Heart right ventricle (tissue), 16 donors: ENCODE measurements at places on chromosomes 16 and 17. TPM values are rescaled to one million over a fixed set of nuclear protein-coding genes. Genes with fewer than 3 reads are reported as not detected.

RNF112 gene
- polyA plus RNA-seq = 4.4 TPM

MYH2 gene
- not detected for polyA plus RNA-seq

TEKT1 gene
- not detected for polyA plus RNA-seq

MRM3 gene
- 11.6 TPM for polyA plus RNA-seq

NME2 gene
- 965 TPM for polyA plus RNA-seq

C16orf54 gene
- 0.29 TPM for polyA plus RNA-seq

ESRP2 gene
- 0.25 TPM for polyA plus RNA-seq

MT1M gene
- polyA plus RNA-seq = 11.9 TPM

TAC4 gene
- not detected for polyA plus RNA-seq

CDRT15 gene
- polyA plus RNA-seq = not detected

CPD gene
- 4.2 TPM for polyA plus RNA-seq

SLC16A13 gene
- 2.0 TPM for polyA plus RNA-seq

CHMP6 gene
- polyA plus RNA-seq = 23.8 TPM

PDIA2 gene
- 0.32 TPM for polyA plus RNA-seq

LGALS9C gene
- not detected for polyA plus RNA-seq
